Stimulated activated CD4-positive, alpha-beta T cell treated with anti-CD3 and anti-CD28 coated beads, TNF-alpha, amount 100 ng/mL, for 48 hours (primary cell): ENCODE measurements at places on chromosomes 12 and 14.

- no peak for DNase-seq
Measured at GRCh38 chr14:96466918-96467317, 35.3 kb upstream of the PAPOLA start.

GRCh38 chr12:101634724-101635123 lies 40.0 kb downstream of the MYBPC1 start:
- DNase-seq, result no peak

GRCh38 chr12:5094551-5094950 lies 50.9 kb downstream of the KCNA5 start:
- DNase-seq, result no peak

DNA sequence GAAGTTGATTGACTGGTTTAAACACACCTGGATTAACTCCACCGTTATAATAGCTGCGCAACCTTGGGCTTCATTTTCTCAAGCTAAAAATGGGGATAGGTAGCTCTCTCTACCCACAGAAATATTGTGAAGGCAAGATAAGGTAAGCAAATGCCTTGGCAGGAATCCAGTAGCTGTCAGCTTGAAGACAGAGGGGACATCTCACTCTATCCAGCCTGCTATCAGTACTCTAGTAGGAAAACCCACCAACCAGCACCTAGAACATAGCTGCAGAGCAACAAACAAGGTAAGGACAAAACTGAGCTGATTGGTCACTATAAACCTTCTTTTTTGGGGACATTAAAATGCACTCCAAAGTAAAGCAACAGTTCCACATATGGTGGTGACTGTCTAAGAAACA lies 7.7 kb downstream of the CSRP2 start:
- DNase-seq, result no peak

DNA sequence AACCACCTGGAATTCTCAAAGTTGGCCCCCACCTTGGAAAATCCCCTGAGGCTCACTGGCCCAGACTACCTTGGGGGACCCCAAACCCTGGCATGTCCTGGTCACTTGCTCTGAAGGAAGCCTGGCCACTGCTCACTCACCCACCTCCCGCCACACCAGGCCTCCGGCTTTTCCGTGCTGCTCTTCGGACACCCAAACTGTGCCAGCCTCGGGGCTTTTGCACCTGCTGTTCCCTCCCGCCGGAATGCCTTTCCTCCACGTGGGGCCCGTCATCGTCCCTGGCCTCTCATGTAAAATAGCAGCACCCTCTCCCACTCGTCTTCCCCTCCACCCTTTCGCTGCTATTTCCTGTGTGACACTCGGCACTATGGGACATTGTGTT lies 87.2 kb upstream of the NCOR2 start:
- DNase-seq, result no peak

DNA sequence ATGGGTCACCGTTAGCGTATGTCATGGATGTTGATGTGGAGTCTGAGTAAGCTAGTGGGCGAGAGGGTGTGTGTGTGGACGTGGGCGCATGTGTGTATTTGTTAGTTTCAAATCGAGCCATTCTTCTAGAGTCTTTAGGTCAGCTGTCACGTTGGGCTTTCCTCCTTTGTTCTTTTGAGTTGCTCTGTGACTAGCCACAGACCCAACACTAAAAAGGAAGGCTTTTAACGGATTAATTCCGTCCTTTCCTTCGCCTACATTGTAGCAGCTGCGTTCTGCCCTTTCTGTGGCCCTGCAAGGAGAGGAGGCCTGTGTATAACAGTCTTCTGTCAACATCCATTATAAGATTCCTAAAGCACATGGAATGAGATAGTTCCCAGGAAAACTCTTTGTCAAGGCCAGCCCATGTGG lies 117.2 kb upstream of the DNM1L start:
- DNase-seq, result no peak

DNA sequence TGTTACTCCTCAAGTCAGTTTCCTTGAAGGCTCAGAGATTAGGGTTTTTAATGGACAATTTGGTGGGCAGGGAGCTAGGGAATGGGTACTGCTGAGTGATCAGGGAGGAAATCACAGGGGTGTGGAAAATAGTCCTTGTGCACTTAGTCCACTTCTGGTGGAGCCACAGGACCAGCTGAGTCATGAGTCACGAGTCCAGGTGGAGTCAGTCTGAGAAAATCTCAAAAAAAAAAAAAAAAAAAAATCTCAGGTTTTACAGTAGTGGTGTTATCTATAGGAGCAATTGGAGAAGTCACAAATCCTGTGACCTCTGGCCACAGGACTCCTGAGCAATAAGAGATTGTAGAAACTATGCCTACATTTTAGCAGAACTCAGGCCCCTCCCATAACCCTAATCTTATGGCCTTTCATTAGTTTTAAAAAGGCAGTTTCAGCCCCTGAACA lies 28.2 kb upstream of the AMN1 start:
- no peak for DNase-seq

DNA sequence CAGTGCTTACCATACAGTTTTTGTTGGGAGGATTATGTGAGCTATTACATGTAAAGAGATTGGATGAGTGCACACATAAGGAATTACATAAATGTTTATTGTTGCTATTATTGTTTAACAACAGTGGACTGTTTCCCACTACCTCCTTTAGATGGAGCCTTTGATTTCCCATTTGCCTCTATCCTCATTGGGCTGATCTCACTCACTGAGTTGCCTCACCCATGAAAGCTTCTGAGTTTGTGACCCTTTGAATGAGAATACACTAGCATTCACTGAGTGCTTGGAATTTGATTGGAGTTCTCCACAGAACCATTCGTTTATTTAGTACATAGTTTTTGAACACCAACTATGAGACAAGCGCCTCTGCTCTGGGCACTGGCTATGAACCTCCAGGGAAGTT lies 121.0 kb downstream of the HELB start:
- no peak for DNase-seq

DNA sequence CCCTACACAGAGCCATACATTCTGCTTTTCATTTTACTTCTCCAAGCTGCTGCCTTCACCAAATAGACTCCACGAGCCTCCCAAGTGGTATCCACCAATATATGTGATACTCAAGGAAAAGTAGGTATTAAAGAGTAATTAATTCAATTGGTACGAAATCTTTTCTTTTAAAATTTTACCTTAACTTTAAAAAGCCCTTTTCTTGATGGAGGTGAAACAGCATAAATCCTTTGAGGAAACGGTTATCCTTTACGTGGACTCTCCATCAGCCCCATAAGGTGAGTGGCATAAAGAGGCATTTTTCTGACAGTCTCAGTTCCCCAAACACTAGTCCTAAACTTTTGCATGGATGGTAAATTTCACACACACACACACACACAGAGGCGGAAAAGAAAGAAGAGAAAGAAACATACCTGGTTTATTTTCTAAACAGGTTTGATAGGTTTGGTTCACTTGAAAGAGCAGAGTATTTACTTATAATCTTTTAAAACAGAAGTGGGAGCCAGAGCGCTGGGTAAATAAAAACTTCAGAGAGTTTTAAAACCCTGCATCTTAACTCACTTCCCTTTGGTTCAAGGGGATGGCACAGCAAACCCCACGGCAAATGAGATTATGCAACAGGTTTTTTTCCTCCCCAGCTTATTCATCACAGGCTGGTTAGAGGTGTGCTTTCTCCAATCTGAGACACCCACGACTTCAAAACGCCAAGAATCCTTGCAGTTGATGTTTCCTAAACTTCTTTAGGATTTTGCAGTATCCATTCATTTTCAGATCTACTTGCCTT lies 1.9 kb downstream of the DUSP16 start:
- DNase-seq, result no peak

DNA sequence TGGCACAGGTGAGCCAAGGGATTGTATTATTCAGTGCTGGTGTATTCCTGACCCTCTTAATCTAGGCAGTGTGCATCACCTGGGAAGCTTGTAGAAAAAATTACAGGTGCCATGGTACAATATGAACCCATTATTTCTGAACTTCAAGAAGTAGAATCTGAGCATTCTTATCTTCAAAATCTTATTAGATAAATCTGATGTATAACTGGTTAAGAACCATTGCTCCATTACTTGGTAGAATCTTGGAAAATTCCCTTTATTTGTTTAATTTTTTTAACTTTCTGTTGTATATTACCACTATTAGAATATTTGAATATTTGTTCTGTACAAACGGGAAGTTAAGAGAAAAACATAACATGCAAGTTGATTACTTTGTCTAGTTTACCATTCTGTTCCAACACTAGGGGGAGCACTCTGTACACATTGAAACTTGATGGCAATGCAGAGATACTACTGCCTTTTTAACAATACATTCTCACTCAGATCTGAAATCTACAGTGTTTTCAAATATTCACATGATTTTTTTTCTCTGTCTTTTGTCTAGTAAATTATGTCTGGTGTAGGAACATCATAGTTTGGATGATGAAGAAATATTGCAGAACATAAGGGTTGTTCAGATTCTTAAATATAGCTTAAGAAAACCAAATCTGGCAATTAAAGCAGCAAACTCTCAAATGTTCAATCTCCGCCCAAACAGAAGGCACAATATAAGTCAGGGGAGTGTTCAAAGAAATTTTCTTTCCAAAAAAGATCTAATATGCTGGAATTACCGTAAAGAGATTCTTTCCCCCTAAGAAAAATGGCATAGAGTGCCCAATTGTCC lies 196.6 kb downstream of the PCNX1 start:
- DNase-seq, result no peak

- peak; percentile 55 for DNase-seq
Measured at GRCh38 chr12:123106640-123107359, 44.1 kb downstream of the PITPNM2 start.

DNA sequence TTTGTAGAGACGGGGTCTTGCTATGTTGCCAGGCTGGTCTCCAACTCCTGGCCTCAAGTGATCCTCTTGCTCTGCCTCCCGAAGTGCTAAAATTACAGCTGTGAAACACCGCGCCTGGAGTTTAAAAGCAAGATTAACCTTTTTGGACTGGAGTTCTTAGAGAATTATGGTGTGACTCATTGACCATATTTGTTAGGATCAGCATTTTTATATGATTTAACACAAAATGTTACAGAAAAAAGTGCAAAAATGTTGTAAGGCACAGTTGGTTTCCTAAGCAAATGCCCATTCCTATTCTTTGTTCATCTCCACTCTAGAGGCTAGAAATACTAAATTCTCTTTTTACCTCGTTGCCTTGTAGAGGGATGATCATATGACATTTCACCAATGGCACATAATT lies 27.6 kb downstream of the SLC35E3 start:
- DNase-seq, result no peak

DNA sequence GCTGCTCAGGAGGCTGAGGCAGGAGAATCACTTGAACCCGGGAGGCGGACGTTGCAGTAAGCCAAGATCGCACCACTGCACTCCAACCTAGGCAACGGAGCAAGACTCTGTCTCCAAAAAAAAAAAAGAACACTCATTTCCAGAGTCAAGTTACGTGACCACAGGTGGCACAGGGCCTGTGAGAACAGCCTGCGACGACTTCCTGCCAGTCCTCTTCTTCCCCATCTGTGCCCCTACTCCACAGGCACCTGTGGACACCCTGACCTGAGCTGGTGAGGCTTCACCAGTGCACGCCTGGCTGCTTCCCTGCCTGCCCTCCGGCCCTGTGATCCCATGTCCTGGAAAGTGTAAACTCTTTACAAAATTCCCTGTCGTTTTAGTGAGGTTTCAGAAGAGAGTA lies 77.7 kb downstream of the PPP2R5C start:
- no peak for DNase-seq

DNA sequence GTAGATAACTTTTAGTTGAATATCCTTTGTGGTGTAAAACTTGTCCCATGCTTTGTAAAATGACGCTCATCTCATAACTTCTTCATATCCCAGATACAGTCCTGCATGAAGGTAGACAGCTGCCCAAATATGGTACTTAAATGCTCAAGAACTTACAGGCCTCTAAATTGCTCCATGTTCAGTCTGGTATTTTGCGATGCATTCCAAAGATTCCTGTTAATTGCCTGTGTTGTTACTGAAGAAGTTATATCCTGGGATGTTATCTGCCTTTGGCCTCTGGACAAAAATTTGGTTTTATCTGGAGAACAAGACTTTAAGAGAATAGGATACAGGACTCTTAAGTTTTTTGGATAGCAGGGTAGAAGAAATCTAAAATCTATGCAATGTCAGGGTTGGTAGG lies 473.0 kb downstream of the PCNX1 start:
- no peak for DNase-seq

GRCh38 chr14:82045339-82045738 lies 511.7 kb upstream of the SEL1L start:
- no peak for DNase-seq

- no peak for DNase-seq
Measured at GRCh38 chr14:80133457-80133856, 77.8 kb downstream of the DIO2 start.

- no peak for DNase-seq
Measured at GRCh38 chr12:70645494-70646317, 8.5 kb upstream of the PTPRB start.

GRCh38 chr14:76937181-76938091 lies 91.1 kb downstream of the IRF2BPL start:
- DNase-seq, result no peak

- no peak for DNase-seq
Measured at GRCh38 chr12:69642531-69642930, 31.8 kb upstream of the LRRC10 start.

DNA sequence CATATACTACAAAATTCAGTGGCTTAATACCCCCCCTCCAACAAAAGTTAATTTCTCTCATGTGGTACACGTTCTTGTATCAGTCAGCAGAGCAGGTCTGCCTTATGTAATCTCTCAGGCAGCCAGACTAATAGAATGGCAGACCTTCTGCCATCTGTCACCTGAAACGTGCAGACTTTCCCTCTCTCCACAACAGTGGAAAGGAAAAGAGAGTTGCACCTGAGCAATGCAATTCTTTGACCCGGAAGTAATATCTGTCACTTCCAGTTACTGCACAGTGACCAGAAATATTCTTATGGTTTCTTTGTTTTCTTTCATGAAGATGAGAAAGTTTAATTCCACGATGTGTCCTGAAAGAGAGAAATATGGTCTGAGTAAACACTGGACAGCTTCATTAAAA lies 14.4 kb downstream of the KERA start:
- DNase-seq, result no peak

DNA sequence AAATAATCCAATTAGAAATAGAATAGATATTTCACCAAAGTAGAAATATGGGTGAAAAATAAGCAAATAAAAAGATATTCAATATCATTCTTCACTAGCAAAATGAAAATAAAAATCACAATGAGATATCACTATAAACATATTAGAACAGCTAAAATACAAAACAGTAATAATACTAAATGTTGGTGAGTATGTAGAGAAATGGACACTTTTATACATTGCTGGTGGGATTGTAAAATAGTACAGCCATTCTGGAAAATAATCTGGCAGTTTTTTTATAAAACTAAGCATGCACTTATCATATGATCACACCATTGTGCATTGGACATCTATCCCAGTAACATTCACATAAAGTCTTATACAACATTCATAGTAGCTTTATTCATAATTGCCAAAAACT lies 320.2 kb upstream of the OR4E1 start:
- DNase-seq, result no peak

GRCh38 chr14:88868558-88869159 lies 44.2 kb downstream of the TTC8 start:
- DNase-seq, result no peak
